ENCODE measurements at places on chromosomes 11 and 22.

DNA sequence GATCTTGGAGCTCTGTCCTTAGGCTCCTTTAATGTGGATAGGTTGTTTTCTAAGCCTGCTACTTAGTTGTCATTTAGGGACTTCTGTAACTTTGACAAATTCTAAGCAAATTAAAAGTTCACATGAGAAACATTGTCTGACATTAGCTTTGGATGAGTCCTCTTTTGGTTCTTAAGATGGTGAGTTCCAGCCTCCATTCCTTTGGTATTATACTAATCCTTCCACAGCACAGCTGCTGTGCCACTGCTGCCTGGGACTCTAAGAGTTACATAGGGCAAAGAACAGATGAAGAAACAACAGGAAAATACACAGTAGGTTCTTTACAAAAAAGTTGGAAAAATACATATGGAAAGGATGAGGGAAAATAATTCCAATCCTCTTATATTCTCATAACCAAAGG lies 25.3 kb upstream of the PIK3C2A start:
- no peak for DNase-seq

- peak; percentile 31 for DNase-seq
These were observed 596 bp upstream of the TNRC6B start for GRCh38 chr22:40176921-40177737.

DNA sequence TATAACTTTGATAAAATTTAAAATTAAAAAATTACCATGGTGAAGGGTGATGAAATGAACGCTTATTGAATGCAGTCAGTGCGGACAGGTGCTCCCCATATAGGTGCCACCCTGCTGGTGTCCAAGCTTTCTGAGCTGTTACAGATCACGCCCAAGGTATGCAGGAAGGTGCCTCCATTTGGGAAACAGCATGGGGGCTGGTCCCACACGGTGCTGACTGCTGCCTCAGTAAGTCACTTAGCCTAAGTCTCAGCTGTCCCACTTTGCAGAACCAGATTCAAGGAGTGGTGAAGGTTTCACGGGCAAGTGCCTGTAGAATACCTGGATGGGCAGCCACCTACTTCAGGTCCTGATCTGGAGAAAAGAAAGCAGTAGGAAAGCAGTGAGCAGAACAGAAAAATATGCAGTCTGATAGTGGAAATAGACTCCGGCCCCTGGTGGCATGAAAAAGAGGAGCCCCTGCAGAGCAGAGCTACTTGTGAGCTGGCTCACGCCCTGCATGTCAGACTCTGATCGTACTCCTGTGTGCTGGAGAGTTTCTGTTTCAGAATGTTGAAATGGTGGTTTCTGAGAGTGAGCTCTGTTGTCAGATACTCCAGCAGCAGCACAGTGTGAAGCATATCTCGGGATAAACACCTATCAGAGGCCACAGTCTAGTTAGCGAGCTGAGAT lies 33.2 kb downstream of the ADORA2A start:
- DNase-seq: no peak

DNA sequence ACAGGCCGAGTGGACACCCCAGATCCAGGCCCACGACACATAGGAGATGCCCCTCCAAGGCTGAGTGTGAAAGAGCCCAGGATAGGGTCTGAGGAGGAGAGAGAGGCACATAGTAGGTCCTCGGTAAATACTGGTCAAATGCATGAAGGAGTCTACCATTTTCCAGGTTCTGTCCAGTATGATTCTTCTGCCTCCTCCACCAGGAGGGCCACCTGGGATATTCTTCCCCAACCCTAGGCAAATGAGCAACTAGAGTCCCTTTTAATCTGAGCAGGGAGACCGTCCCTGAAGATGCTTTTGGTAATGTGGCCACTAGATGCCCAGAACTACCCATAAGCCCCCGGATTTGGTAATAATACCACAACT lies 6.7 kb downstream of the PDGFB start:
- no peak for DNase-seq

GRCh38 chr22:31284281-31285155 lies 7.8 kb downstream of the PIK3IP1 start:
- DNase-seq: no peak

- no peak for DNase-seq
These were observed 243.4 kb downstream of the NXPE2 start for GRCh38 chr11:114921697-114922096.

- DNase-seq: no peak
These were observed 51.7 kb downstream of the BARX2 start for GRCh38 chr11:129427376-129427775.

GRCh38 chr11:115920092-115920461 lies 415.9 kb upstream of the CADM1 start:
- DNase-seq: no peak

GRCh38 chr22:28773461-28773867 lies 969 bp downstream of the CCDC117 start:
- no peak for DNase-seq

DNA sequence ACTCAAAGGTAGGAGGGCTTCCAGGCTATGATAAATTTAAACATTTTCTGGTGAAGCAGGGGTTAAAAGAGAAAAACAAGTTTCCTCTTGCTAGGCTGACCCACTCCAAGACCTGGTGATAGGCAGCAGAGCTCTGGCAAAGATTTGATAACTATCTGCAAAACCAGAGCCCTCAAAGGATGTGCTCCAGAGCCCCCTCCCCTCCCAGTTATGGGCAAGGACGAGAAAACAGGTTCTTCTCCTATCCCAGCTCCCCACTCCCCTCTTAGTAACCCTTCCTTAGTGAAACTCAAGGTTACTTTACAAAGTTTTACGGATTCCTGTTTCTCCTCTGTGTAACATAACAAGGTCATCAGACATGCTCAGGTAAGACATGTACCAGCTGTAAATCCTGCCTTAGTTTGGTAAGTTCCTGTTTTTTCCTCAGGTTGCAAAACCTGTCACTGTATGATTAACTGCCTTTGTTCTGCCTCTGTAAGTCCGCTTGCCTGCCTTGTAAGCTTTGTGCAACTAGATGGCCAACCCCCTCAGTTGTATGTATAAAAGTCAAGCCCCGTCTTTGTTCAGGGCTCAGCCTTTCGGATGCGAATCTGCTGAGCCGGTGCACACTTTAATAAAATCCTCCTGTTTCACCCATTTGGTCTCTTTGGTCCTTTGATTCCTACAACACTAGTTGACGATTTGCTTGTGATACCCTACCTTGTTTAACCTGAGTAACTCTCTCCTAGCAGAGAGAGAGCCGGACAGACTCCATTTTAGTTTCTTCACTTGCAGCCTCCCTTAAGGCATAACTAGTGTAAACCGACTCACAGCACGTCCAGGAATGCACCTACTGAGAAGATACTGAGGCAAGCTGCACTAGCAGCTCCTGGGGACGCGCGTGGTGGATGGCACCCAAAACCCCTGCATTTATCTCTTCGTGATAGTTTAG lies 13.9 kb downstream of the APOBEC3H start:
- no peak for DNase-seq

DNA sequence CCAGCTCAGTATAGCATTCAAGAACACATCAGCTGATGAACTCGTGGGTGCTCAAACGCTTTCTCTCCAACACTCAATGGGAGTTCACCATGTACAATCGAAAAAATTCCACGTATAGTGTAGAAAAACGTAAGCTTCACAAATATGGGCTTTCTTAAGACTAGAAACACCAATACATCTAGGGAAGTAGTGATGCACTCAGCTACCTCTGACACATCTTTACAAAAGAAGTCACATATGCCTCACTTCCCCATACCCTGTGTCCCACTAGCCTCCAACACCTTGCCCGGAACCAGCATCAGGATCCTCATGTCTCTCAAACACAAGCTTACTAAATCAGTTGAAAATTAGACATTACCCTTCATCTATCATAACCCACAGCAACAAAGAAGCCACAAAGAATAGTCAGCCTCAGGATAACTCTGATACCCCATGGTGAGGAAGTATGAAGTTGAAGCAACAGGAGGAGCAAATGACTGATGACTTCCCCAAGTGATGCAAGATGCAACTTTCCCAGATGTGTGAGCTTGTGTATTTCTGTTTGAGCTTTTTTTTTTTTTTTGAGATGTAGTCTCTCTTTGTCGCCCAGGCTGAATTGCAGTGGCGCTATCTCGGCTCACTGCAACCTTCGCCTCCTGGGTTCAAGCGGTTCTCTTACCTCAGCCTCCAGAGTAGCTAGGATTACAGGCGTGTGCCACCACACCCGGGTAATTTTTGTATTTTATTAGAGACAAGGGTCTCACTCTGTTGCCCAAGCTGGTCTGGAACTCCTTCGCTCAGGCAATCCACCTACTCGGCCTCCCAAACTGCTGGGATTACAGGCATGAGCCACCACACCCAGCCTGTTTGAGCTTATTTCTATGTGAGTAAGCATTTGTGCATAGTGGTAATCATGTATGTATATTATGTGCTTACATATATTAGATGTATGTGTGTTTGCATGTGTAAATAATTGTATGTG lies 8.5 kb upstream of the DENND5A start:
- DNase-seq: no peak

DNA sequence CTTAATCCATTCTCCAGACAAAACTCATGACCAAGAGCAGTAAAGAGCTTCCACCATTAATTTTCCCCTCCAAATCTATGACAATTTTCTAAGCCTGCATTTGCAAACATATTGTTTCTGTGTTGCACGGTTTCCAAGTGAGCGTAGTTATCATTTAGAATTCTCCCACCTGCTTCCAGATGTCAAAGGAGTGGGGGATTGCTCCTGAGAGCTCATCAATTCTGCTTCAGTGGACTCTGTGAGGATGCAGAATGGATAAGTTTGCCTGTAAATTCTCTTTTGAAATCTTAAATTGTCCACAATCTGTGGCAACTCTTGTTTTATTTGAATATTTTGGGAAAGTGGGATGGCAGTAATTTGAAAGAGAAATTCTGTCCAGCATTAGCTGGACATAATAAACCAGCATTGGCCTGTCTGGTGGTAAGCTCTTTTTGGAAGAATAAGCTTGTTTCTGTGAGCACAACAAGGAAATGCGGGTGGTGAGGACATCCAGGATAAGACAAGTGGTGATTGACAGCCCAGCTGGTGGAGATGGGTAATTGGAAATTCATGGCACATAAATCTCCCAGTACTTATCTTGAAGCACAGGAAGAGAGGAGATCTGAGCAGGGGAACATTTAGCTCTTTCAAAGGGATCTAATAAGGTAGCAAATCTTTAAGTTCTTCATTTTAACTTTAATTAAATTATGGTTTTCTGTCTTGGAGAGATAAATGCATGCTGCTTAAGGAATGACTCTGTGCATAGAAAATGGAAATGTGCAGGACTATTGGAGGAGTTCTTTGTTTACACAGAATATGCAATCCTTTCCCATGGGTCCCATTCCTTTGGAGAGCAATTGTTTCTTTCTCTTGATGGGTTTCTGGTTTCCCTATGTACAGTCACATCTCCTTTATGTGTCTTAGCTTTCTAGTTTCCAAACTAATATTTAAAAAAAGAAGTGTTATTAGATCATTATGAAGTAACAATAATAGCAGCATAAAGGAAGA lies 73.2 kb downstream of the FAT3 start:
- DNase-seq: no peak

GRCh38 chr22:36136988-36137387 lies 23.6 kb downstream of the APOL3 start:
- no peak for DNase-seq

DNA sequence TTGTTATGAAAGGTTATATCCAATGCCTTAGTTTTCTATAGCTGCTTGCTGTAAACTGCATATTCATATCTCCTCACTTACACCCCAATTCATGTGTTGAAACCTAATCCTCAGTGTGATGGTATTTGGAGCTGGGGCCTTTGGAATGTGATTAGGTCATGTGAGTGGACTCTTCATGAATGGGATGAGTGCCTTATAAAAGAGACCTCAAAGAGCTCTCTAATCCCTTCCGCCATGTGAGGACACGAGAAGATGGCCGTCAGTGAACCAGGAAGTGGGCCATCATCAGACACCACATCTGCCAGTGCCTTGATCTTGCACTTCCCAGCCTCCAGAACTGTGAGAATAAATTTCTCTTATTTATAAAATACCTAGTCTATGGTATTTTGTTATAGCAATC lies 79.3 kb downstream of the CYP2R1 start:
- no peak for DNase-seq

DNA sequence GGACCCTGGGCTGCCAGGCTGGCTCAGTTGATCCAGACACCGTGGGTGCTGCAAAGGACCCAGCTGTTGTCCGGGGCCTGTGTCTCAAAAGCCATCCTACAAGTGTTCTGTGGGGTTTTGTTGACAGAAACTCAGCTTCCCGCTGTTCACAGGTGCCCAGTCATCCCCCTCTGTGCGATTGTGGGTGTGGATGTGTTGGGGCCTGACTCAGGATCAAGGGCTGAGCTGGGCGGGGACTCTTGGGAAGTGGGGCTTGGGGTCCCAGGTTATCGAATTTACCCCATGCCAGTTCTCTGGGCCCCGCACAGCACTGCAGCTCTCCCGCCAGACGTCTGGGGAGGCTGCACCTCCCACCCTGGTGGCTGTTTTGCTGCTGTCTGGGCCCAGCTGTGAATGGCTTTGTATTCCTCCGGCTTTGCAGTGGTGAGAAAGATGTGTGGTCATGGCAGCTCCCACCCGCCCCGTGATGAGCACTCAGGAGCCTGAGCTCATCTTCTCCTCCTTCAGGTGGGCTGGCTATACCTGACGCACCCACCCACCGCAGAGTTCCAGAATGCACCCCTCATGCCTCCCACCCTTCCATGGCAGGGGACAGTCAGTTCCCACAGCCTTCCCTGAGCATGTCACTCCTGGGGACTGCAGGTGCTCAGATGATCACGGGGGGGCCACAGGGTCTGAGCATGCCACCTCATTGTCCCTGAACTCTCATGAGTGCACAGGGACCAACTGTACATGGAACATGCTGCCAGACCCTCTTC lies 3.6 kb upstream of the AP2A2 start:
- DNase-seq: no peak

DNA sequence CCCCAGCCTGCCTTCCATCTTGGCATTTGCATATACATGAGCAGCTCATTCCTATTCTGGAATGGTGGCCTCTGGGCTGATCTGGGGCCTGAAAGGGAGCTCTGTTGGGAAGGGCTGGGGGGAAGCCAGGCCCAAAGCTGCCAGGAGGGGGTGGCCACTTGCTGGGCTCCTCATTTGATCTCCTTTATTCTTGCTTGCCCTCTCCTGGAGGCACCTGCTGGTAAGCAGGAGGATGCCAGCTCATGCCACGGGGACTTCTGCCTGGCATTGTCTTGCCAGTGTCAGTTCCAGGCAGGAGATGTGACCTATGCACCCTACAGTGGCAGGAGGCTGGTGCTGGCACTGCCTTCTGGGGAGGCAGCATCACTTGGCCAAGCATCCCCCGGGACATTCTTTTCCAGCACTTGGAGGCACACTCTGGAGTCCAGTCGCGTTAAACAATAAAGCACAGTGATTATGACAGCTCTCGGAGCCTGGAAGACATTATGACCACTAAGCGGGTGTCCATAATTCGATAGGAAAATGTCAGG lies 128.3 kb downstream of the NTM start:
- DNase-seq: no peak

GRCh38 chr11:14290422-14290821 lies 68.6 kb downstream of the RRAS2 start:
- no peak for DNase-seq

GRCh38 chr11:91773090-91773489 lies 451.5 kb upstream of the FAT3 start:
- DNase-seq: no peak

DNA sequence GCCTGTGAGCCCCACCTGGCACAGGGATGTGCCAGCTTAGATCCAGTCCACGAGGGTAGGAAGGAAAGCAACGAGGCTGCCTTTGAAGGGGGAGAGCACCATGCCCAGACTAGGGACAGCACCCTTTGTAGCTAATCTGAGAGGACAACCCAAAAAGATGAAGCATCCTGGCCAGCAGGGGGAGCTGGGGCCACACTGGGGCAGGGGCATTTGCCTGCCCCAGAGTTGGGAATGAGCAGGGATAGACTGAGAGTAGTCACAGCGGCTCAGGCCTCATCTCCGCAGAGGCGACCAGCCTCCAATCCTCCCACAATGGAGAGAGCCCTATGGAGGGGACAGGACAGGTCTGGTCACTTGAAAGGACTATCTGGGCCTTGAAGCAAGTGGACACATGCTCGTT lies 16.4 kb downstream of the LMO1 start:
- DNase-seq: no peak
